GM23248 (cell line): ENCODE measurements at places on chromosomes 11 and 22. TPM values are rescaled to one million over a fixed set of nuclear protein-coding genes. Genes with fewer than 3 reads are reported as not detected.

Gene F2
- not detected in 2 replicates for total RNA-seq

DNA sequence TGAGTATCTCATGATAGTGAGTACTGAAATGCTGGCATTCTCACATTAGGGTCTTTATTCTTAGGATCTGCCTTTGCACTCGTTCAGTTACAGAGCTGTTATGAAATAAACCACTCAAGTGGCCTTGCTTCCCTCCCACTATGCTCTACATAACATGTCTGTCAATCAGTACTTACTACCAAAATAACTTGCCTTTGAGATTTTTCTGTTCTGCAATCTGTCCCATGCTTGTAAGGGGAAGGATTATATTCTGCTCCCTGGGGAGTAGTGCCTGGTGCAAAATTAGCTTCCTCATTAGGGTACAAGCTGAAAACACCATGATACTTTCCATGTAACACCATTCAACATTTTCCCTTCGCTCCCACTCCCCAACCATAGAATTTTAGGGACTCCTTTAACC lies 1.9 kb upstream of the GRAP2 start:
- no peaks in the 10 kb centered on the region for H3K4me1 ChIP-seq
- DNase-seq: no peak
- H3K4me3 ChIP-seq: no peak overlapping the region
- H3K27ac ChIP-seq: no peak overlapping the region
- peaks cover 66% of the 10 kb centered on the region for H3K27me3 ChIP-seq
- H3K36me3 ChIP-seq: no peaks in the 10 kb centered on the region

GRCh38 chr11:104625246-104625645 lies 273.0 kb downstream of the CASP12 start:
- H3K27me3 ChIP-seq: no peaks in the 10 kb centered on the region
- no peak overlapping the region for H3K27ac ChIP-seq
- H3K36me3 ChIP-seq: no peaks in the 10 kb centered on the region
- DNase-seq: peak; percentile 51

Gene CYP2D6
- total RNA-seq: 0.13 TPM in 1 of 2 replicates, not detected in the other

Gene OR51E2
- not detected in 2 replicates for total RNA-seq

DNA sequence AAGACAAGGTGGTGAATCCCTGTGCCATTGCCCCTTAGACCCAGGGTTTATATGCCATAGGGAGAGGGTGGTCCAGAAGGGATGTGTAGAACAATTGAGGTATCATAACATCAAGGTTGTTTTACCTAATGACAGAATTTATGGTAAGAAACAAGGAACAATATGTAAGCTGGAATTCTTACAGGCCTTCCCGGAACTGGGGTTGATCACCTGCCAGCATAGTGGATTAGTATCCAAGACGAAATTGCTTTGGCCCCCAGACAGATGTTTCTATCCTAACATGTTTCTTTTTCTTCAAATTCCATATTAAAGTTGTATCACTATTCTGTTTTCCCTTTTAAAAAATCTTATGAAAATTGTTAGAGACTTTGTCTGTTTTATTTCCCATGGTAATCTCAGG lies 343.8 kb upstream of the ANO3 start:
- peaks cover 5% of the 10 kb centered on the region; the same call in 1 of the 2 replicates for H3K4me1 ChIP-seq
- H3K36me3 ChIP-seq: no peaks in the 10 kb centered on the region
- no peak overlapping the region for H3K4me3 ChIP-seq
- no peak overlapping the region for H3K27ac ChIP-seq
- no peaks in the 10 kb centered on the region for H3K27me3 ChIP-seq

Gene C22orf31
- not detected in 2 replicates for total RNA-seq

DNA sequence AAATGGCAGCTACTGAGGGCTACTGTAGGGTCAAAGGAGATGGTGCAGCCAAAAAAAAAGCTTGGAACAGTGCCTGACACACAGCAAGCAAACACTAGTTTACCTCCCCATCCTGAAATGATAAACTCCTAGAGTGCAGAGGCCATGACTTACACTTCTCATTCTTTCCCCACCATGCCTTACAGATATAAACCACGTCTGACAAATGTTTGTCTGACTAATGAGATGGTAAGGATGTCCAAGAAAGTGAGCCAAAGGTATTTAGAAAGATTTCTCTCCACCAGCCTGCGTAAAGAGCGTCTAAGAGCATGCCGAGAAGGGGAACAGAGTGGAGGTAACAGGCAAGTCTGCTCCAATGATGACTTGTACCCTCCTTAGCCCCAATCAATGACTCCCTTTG lies 99.0 kb downstream of the LARGE1 start:
- H3K27me3 ChIP-seq: no peaks in the 10 kb centered on the region
- H3K4me1 ChIP-seq: no peaks in the 10 kb centered on the region
- H3K4me3 ChIP-seq: no peak overlapping the region
- peak; percentile 46 for DNase-seq
- no peaks in the 10 kb centered on the region for H3K36me3 ChIP-seq

Gene MDK
- 2.7 and 10.7 TPM in 2 replicates for total RNA-seq

DNA sequence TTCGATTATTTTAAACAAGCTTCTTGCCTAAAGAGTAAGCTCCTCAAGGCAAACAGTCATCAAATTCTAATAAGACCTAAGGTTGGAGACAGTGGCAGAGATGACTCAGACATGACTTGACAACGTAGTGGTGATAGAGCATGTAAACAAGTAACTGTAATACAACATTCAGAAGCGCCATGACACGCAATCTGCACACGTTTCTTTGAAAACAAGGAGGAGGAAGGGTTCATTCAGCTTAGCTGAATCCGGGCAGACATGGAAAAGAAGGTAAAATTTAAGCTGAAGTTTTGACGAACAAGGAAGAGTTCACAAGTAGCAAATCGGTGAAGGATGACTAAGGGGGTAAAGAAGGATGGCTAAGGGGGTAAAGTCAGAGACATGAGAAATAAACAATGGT lies 152.4 kb upstream of the ZC3H12C start:
- H3K4me1 ChIP-seq: peaks cover 27% of the 10 kb centered on the region
- no peaks in the 10 kb centered on the region for H3K36me3 ChIP-seq
- DNase-seq: peak; percentile 95
- H3K4me3 ChIP-seq: no peak overlapping the region
- H3K27ac ChIP-seq: peak overlapping the region; percentile 47

Gene BTBD18
- total RNA-seq: not detected in 2 replicates

DNA sequence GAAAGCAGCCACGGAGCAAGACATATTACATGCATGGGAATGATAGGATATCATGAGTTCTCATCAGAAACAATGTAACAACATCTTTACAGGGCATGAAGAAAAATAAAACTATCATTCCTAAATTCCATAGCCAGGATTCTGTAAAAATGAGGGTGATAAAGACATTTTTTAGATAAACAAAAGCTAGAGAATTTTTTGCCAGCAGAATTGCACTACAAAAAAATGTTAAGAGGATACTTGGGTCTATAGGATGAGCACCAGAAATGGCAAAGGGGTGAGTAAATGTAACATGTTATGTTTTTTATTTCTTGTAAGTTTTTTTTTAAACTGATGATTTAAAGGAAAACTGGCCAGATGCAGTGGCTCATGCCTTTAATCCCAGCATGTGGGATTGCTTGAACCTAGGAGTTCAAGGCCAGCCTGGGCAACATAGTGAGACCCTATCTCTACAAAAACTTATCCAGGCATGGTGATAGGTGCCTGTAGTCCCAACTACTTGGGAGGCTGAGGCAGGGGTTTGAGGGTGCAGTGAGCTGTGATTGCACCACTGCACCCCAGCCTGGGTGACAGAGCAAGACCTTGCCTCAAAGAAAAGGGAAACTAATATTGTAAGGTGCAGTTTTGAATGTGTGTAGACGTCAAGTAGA lies 33.2 kb downstream of the TBX1 start:
- no peak overlapping the region for H3K27ac ChIP-seq
- H3K27me3 ChIP-seq: no peaks in the 10 kb centered on the region
- H3K4me3 ChIP-seq: no peak overlapping the region
- H3K36me3 ChIP-seq: no peaks in the 10 kb centered on the region

Gene TEX54
- not detected in 2 replicates for total RNA-seq

DNA sequence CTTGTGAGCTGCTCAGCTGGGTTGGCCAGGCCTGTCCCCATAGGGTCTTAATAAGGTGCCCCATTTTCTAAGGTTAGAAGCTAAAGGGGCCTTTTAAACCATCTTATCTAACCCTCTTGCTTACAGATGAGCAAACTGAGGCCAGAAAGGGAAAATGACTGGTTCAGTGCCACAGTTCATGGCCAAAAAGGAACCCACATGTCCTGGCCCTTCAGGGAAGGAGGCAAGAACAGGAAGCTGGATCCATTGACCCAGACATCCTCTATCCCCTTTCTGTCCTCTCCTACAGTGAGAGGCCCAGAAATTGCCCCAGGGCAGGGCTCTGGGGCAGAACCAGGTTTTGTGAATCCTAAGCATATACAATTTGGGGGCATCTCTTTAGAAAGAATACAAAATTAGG lies 10.0 kb downstream of the PRG3 start:
- H3K4me1 ChIP-seq: peaks cover 7% of the 10 kb centered on the region; the same call in 1 of the 2 replicates
- H3K4me3 ChIP-seq: no peak overlapping the region
- no peaks in the 10 kb centered on the region for H3K27me3 ChIP-seq
- no peak for DNase-seq

Gene RIBC2
- 0.25 and 0.32 TPM in 2 replicates for total RNA-seq

Gene GLB1L2
- total RNA-seq: not detected in 2 replicates

- H3K4me1 ChIP-seq: peaks cover 38% of the 10 kb centered on the region
- no peak overlapping the region for H3K27ac ChIP-seq
- no peaks in the 10 kb centered on the region for H3K27me3 ChIP-seq
- no peak overlapping the region for H3K4me3 ChIP-seq
- H3K36me3 ChIP-seq: no peaks in the 10 kb centered on the region
- DNase-seq: no peak
Measured at GRCh38 chr22:37185646-37186227, 2.3 kb downstream of the C1QTNF6 start.

- H3K36me3 ChIP-seq: no peaks in the 10 kb centered on the region
- DNase-seq: peak; percentile 3
- no peak overlapping the region for H3K4me3 ChIP-seq
- H3K4me1 ChIP-seq: no peaks in the 10 kb centered on the region
- H3K27me3 ChIP-seq: peaks cover 48% of the 10 kb centered on the region
- no peak overlapping the region for H3K27ac ChIP-seq
Measured at GRCh38 chr11:129611661-129612446, 203.8 kb upstream of the TMEM45B start.

DNA sequence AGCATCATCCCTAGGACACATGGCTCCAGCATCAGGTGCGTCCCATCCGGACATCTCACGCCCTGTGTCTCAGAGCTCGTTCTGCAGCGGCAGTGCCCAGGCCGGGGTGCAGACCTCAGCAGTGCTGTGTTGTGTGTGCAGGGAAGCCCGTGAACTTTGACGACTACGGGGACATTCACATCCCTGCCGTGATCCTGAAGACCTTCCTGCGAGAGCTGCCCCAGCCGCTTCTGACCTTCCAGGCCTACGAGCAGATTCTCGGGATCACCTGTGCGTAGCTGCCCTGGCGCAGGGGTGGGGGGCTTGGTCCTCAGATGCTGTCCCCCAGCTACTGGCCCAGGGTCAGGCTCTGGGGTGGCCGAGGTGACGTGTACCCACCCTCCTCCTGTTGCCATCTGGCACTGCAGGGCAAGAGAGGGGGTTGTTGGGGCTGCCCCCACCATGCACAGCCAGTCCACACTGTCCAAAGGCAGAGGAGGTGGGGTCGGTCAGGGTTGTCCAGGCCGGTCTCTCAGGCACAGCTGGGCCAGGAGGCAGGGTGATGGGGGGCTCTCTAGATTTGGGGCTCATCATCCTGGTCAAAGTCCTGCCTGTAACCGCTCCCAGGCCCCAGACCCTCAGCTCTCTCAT lies 96.5 kb downstream of the ARHGAP8 start:
- no peak for DNase-seq
- H3K27ac ChIP-seq: no peak overlapping the region
- no peak overlapping the region for H3K4me3 ChIP-seq
- H3K36me3 ChIP-seq: no peaks in the 10 kb centered on the region

Gene TMPRSS6
- total RNA-seq: not detected in 2 replicates

Gene OR51B2
- not detected in 2 replicates for total RNA-seq
